ENCODE measurements at places on chromosomes 5 and 9.

GRCh38 chr9:136855461-136856078 lies 3.4 kb downstream of the MAMDC4 start:
- no peak for DNase-seq

- DNase-seq = no peak
Observed at GRCh38 chr9:129803676-129804060, 684 bp downstream of the TOR1B start.

GRCh38 chr5:172904643-172905345 lies 54.4 kb upstream of the RPL26L1 start:
- no peak for DNase-seq

GRCh38 chr5:142636093-142636492 lies 49.8 kb downstream of the FGF1 start:
- DNase-seq = no peak

GRCh38 chr9:89695441-89695891 lies 90.7 kb downstream of the GADD45G start:
- DNase-seq = no peak

- no peak for DNase-seq
Observed at GRCh38 chr9:83523684-83524083, 14.5 kb downstream of the FRMD3 start.

DNA sequence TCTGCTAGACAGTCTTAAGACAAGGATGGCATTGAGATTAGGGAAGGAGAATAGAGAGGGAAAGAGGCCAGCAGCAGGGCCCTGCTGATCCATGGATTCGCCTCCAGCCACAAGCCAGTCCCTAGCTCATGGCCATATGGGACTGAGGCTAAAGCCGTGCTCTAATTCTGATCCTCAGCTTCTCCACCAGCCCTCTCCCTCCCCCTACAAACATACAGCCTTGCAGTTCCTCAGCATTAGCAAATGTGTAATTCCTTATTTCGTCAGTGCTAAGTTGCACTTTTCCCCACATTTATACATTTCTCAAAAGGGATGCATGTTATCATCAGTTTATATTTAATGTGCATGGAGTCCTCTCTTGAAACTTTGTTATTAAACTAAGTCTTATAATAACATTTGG lies 34.8 kb downstream of the ZNF462 start:
- no peak for DNase-seq

DNA sequence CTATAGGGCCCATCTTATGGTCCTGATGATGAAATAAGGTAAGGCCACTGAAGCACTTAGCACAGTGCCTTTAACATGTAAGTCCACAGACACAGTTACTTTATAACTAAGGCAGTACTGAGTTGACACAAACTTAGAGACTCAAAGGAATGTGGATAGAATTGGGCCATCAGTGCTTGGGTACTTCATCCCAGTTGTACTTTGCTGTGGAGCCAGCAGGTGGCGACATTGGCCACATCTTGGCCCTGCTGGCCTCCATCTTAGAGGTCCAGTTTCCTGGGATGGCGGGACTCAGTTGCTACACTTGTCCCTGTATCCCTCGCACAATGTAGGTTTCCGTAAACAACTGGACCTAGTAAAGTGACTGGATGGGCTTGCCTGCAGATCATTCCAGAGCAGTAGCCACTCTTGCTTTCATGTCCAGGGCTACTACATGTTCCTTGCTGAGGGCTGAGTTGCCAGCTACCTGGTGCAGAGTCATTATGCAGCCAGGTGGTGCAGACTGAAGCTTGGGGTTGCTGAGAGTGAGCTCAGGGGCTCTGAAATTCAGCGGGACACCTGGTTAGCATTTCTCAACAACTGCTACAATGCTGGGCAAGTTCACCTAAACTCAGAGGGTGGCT lies 10.6 kb downstream of the MTAP start:
- no peak for DNase-seq

GRCh38 chr9:134167530-134167931 lies 3.2 kb upstream of the RNU6ATAC start:
- no peak for DNase-seq
